Suprapubic skin (tissue), 4 donors: ENCODE measurements at places on chromosomes 13 and 19.

DNA sequence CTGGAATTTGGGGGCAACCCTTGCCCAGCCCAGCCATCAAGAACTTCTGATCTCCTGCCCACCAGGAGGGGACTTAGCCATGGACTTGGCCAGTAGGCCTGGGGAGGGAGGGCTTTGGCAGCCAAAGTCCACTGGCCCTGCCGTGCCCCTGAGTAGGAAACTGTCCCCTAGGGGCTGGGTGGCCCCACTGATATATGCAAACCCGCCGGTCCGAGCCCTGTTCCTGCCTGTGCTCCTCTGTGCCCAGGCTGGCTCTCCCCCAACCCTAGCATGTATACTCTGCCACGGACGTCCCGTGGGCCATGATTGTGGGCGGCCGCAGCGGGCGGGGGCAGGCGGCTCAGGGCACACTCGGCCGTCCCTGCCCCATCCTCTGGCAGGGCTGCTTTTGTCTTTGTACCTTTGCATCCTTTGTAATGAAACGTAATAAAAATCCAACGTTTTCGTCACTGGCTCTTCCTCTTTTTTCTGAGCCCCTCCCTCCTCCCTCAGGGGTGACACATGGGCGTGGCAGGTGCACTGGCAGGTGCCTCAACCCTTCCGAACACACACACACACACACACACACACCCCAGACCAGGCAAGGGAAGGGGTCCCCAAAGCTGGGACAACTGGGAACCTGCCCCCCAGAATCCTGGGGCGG, 9.1 kb downstream of the COMP start:
- DNase-seq: no peak
- H3K4me1 ChIP-seq: peaks cover 21% of the 10 kb centered on the region
- H3K27ac ChIP-seq: no peak overlapping the region
- H3K27me3 ChIP-seq: peaks cover 15% of the 10 kb centered on the region
- H3K36me3 ChIP-seq: peaks cover 4% of the 10 kb centered on the region

DNA sequence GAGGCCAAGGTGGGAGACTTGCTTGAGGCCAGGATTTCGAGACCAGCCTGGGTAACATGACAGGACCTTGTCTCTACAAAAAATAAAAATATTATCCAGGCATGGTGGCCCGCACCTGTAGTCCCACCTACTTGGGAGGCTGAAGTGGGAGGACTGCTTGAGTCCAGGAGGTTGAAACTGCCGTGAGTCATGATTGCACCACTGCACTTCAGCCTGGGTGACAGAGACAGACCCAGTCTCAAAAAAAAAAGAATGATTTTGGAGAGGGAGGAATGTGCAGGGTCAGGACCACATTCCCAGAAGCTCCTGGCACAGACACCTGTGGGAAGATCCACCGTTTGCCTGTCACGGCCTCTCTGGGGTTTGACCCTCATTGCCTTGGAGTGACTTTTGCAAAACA, 9.3 kb upstream of the BAX start:
- H3K27ac ChIP-seq: no peak overlapping the region
- no peaks in the 10 kb centered on the region for H3K4me1 ChIP-seq
- H3K4me3 ChIP-seq: no peak overlapping the region
- DNase-seq: no peak
- no peaks in the 10 kb centered on the region for H3K27me3 ChIP-seq
- no peaks in the 10 kb centered on the region for H3K36me3 ChIP-seq

DNA sequence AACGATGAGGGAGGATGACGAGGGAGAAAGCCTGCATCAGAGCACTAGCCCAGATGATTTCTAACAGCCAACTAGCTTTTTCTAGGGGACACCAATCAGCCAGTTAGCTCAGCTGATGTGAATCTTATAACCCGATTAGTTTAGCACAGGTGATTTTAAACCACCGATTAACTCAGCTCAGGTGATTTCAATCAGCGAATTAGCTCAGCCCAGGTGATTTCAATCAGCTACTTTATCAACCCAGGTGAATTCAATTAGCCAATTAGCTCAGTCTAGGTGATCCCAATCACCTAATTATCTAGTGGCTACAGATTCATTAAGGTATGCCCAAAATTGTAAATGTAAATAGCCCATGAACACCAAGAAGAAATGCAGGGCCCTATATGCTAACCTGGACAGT, 146.9 kb downstream of the ZNF486 start:
- H3K4me1 ChIP-seq: no peaks in the 10 kb centered on the region
- DNase-seq: no peak
- no peak overlapping the region for H3K4me3 ChIP-seq
- H3K27ac ChIP-seq: no peak overlapping the region
- no peaks in the 10 kb centered on the region for H3K27me3 ChIP-seq
- H3K36me3 ChIP-seq: no peaks in the 10 kb centered on the region

DNA sequence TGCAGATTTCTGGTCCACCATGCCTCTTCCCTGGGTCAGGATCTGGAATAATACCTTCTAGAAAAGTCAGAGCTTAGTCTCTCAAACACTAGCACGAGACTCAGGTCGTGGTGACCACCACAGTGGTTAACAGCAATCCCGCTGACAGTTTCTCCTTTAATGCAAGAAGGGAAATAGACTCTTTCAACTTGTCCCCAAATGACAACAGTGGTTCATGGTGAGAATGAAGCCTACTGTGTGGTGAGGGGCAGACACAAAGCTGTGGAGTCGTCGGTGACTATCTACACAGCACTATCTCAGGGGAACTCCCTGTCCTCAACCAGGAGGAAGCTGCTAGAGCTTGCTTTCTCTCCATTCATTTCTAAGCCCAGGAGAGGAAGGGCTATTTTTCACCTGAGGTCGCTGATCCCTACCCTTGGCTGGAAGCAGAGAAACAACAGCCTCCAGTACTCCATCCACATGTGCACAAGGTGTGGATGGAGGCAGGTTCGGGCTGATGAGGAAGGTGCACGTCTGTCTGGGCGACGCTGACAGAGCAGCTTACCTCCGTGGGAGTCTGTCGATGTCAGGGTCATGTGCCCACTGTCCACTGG, 72.4 kb downstream of the STK24 start:
- no peak for DNase-seq
- peaks cover 98% of the 10 kb centered on the region for H3K4me1 ChIP-seq
- H3K27ac ChIP-seq: no peak overlapping the region
- H3K27me3 ChIP-seq: no peaks in the 10 kb centered on the region
- no peak overlapping the region for H3K4me3 ChIP-seq

GRCh38 chr13:100063333-100063732, 25.6 kb upstream of the PCCA start:
- H3K4me3 ChIP-seq: no peak overlapping the region
- H3K36me3 ChIP-seq: no peaks in the 10 kb centered on the region
- H3K27ac ChIP-seq: no peak overlapping the region
- no peak for DNase-seq
- H3K4me1 ChIP-seq: peaks cover under 1% of the 10 kb centered on the region

DNA sequence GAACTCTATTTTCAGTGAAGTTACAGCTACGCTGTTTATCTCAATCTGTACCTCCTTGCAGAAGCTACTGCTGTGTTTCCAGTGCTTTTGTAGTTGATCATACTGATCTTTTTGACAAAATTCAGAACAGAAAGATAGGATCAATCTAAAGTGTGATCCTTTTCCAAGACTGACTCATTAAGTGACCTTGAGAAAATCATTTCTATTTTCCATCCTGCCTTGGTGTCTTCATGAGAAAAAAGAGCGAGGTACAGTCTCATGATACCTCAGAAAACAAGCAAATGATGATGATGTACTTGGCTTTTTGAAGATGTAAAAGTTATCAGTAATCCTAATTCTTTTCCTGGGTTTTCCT, 46.0 kb upstream of the GPR183 start:
- H3K36me3 ChIP-seq: peaks cover 42% of the 10 kb centered on the region
- no peak overlapping the region for H3K4me3 ChIP-seq
- H3K4me1 ChIP-seq: peaks cover 33% of the 10 kb centered on the region
- no peaks in the 10 kb centered on the region for H3K27me3 ChIP-seq

DNA sequence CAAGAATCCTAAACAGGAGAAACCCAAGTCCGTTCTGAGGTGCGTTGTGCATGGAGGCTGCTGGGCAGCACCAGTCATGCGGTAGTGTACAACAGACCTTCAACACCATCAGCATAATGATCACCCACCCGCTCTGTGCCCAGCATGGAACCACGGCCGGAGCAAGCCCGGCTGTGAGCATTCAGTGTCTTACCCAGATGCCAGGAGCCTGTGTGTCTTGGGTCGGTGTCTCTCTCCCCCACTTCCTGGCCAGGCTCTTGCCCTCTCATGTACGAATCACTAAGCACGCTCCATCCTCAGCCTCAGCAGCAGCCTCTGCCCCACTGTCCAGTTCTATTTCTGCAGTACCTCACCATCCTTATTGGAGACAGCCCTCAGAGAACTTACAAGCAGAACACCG, 231.6 kb upstream of the IRS2 start:
- no peaks in the 10 kb centered on the region for H3K36me3 ChIP-seq
- no peak for DNase-seq
- no peak overlapping the region for H3K4me3 ChIP-seq
- H3K27me3 ChIP-seq: no peaks in the 10 kb centered on the region

DNA sequence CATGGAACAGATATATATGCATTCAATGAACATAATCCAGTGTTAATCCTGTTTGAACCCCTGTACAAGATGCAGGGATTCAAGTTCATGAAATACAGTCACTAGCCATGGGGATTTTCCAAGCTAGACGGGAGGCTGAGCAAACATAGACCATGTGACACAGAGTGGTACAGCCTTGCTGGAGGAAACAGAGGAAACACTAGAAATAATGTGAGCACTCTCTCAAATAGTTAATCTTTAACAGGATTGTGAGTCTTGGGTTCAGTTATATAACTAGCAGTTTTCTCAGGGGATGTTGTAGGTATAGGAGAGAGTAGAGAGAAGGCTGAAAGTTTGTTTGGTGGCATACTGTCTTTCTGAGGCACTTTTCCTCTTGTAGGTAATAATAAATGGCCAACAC, 13.9 kb upstream of the LGALS16 start:
- peaks cover 24% of the 10 kb centered on the region for H3K27me3 ChIP-seq
- H3K4me1 ChIP-seq: no peaks in the 10 kb centered on the region
- no peak overlapping the region for H3K4me3 ChIP-seq
- H3K27ac ChIP-seq: no peak overlapping the region
- no peak for DNase-seq

DNA sequence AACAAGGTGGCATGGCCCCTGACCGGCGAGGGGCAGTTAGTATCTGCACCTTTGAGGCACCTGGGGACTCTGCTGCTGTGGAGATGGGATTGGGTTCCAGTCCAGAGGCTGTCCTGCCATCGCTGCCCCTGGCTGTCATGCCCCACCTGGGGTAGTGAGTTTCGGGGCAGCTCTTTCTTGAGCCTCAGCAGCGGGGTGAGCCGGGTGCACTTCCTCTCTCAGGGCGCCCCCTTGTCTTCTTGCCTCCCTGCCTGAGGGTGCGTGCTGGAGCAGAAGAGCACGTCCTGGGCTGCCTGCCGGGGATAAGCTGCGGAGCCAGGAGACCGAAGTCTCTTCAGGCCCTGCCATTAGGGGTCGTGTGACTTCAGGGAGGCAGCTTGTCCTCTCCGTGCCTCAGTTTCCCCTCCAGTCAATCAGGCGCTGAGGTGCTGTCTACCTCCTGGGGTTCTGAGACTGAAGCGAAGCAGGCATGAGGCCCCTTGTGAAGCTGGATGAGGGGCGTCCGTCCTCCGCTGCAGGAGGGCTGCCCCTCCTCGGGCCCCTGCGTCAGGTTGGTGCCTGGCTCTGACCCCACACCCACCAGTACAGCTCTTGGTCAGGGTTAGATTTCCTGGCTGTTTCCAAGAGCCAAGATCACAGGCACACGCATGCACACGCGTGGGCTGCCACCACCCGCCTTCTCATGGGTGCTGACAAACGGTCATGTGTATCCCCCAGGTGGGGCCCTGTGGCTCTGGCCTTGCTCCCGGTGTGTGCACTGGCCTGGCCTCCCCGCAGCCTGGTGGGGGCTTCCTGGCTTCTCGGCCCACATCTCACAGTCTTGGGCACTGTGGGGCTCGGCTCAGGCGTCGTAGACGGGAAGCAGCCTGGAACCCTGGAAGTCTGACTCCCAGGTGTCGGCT, 8.3 kb downstream of the GNA11 start:
- H3K4me1 ChIP-seq: peaks cover 84% of the 10 kb centered on the region
- no peak overlapping the region for H3K4me3 ChIP-seq
- no peaks in the 10 kb centered on the region for H3K27me3 ChIP-seq
- no peak overlapping the region for H3K27ac ChIP-seq

DNA sequence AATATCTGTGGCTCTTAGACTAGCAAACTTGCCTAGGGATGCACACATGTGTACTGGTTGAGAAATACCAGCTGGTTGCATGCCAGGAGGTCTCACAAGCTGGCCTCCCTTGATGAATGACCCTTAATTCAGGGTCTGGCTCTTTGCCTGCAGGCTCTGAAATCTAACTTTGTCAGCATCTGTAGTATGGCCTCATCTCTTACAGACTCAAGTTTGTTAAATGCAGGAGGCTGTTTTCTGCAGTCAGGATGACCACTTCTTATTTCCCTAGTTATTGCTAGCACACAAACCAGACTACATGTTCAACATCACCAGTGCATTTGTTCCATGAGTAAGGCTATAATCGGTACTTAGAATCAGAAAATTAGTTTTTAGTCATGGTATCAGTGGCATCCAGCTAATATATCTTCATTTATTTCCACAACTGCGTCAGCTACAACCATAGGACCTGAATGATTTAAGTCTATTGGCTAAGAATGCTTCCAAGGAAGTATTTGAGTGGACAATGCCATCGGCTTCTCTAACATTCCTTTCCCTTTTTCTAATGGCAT, 23.3 kb upstream of the POSTN start:
- DNase-seq: peak; percentile 56
- no peaks in the 10 kb centered on the region for H3K4me1 ChIP-seq
- H3K27me3 ChIP-seq: no peaks in the 10 kb centered on the region
- H3K4me3 ChIP-seq: no peak overlapping the region
- H3K36me3 ChIP-seq: no peaks in the 10 kb centered on the region

DNA sequence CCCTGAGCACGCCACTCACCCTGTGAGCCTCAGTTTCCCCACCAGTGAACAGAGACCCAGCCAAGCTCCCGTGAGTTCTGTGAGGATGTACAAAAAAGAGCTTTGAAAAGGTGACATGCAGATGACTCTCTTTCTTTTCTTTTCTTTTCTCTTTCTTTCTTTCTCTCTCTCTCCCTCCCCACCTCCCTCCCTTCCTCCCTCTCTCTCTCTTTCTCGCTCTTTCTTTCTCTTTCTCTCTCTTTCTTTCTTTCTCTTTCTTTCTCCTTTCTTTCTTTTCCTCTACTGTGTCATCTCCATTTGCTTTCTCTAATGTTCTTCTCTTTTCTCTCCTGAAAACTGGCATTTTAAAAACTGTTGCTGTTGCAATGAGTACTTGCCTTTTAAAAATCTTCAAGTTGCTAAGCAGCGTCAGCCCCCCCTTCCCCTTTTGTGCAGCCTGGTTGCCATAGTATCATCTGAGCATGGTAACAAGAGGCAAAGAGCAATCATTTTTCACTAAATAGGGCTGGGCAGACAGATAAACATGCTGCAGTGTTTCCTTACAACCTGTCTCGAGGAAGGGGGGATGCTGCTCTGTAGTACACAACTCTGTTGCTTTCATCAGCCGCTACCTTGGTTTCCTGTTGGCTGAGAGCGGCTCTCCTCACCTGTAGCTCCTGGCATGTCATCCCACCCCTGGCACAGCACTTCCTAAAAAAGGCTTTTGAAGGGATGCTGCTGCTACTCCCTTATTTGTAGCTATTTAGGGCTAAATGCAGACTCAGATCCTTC, 108.7 kb upstream of the MBNL2 start:
- H3K4me3 ChIP-seq: no peak overlapping the region
- DNase-seq: no peak
- no peaks in the 10 kb centered on the region for H3K36me3 ChIP-seq
- H3K27ac ChIP-seq: no peak overlapping the region
- peaks cover 50% of the 10 kb centered on the region for H3K4me1 ChIP-seq

GRCh38 chr13:71772361-71772760, 94.6 kb downstream of the DACH1 start:
- H3K4me1 ChIP-seq: no peaks in the 10 kb centered on the region
- H3K36me3 ChIP-seq: no peaks in the 10 kb centered on the region
- no peaks in the 10 kb centered on the region for H3K27me3 ChIP-seq
